ENCODE measurements at places on chromosomes 2 and 18.

DNA sequence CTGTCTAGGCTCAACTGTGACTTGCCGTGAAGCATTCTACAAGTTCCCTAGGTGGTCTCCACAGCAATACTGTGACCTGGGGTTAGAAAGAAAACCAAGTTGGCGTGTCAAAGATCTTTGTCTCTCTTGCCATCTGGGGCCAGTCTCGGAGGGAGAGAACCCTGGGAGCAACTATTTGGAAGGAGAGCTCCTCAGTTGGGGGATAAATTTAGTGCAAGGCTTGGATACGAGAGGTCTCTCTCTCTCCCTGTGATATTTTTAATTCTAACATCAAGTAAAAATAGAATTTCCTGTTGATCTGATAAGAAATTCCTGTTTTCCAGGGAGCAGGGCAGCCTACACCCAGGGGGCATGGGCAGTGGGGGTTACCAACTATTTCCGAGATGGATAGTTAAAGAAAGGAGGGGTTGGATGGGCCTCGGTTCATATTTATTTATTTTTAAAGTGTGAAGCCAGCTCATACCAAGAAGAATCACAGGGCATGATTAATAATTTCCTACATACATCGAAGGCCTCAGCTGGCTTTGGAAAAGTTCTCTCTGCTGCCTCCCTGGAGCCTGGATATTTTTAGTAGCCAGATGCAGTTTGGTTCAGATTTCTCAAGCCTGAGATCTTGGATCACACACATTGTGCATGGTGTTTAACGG is 62.8 kb downstream of the EHD3 start:
- DNase-seq: no peak

GRCh38 chr2:207142461-207142860 is 23.3 kb downstream of the KLF7 start:
- peak; percentile 70 for DNase-seq

DNA sequence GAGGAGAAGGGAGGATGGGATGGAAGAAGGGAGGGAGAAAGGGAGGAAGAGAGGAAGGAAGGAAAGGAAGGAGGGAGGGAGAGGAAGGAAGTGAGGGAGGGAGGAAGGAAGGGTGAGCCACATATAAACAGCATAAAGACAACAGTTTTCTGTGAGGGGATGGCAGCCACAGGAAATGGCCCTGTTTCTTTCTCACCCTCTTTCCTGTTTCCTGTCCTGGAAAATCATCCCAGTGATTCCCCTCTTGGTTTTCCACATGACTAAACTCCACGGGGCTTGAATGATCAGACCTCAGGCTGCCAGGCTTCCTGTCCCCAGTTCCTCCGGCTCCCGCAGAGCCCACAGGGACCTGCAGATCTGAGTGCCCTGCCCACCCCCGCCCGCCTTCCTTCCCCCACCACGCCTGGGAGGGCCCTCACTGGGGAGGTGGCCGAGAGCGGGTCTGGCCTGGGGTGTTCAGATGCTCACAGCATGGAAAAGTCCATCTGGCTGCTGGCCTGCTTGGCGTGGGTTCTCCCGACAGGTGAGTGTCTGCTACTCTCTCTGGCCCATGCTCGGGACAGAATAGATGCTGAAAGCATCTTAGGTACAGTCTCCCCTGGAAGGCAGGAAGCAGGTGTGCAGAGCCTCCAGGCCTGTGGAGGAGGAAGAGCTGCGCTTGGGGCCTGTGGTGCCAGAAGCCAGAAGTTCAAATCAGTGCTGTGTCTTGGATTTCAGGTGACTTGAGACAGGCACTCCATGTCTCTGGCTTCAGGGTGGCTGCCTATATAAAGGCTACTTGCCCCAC is at the start of gene SIGLEC15:
TSS of gene SIGLEC15 (plus strand) at position 418 of the 787 bp plus-strand sequence. CDS start at position 472, 54 bp downstream.
- no peak for DNase-seq

- DNase-seq: no peak
These were observed 368.0 kb downstream of the SLC4A3 start for GRCh38 chr2:219995399-219995798.

- DNase-seq: peak; percentile 77
These were observed 125.4 kb downstream of the CSRNP3 start for GRCh38 chr2:165594935-165595255.

- DNase-seq: no peak
These were observed 20.3 kb downstream of the TBR1 start for GRCh38 chr2:161436411-161436810.

GRCh38 chr2:228649447-228649846 is 468.0 kb upstream of the SPHKAP start:
- no peak for DNase-seq

DNA sequence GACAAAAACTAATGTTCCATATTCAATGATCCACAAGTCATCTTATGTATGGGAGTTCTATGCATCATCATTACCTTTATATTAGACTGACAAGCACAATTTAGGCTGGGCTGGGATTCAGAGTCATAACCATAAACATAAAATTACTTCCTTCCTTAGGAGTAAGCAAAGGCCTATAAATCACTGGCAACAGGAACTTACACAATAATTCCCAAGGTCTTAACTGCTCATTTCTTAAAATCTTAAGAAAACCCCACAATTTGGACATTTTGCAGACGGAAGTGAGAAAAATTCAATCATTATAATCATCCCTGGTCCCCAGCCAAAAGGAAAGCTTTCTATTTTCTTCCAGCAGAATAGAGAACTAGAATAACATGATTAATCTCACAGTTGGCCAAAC is 232.3 kb downstream of the DYM start:
- no peak for DNase-seq

- peak; percentile 33 for DNase-seq
These were observed 3.2 kb downstream of the TEKT4 start for GRCh38 chr2:94874277-94874997.

DNA sequence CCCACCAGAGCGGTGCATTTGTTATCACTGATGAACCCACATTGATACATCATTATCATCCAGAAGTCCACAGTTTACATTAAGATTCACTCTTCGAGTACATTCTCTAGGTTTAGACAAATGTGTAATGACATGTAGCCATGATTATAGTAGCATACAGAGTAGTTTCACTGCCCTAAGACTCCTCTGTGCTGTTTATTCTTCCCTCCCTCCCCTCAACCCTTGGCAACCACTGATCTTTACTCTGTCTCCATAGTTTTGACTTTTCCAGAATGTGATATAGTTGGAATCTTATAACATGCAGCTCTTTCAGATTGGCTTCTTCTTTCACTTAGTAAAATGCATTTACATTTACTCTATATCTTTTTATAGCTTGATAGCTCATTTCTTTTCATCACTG is 31.2 kb upstream of the GREB1L start:
- DNase-seq: no peak

DNA sequence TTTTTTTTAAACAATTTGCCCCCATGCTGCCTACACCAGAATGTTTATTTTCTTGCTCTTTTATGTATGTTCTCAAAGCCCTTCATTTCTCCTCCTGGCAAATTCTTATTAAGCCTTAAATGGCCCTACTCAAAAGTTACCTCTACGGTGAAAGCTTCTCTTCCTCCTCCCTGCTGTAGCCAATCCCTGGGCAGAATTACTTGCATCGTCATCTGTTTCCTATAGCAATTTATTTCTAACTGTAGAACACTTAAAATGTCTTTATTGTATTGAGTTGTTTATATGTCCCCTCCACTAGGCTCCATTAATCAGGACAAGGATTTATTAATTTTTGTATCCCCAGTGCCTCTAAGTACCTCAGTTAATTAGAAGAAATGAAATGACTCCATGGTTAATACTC is 2.5 kb upstream of the RAD51AP2 start:
- no peak for DNase-seq

GRCh38 chr2:47223980-47224379 is 68.9 kb upstream of the STPG4 start:
- no peak for DNase-seq

GRCh38 chr2:73283545-73284295 is 558 bp downstream of the FBXO41 start:
- DNase-seq: peak; percentile 43

GRCh38 chr18:27004056-27004829 is 138.7 kb upstream of the AQP4 start:
- DNase-seq: no peak

DNA sequence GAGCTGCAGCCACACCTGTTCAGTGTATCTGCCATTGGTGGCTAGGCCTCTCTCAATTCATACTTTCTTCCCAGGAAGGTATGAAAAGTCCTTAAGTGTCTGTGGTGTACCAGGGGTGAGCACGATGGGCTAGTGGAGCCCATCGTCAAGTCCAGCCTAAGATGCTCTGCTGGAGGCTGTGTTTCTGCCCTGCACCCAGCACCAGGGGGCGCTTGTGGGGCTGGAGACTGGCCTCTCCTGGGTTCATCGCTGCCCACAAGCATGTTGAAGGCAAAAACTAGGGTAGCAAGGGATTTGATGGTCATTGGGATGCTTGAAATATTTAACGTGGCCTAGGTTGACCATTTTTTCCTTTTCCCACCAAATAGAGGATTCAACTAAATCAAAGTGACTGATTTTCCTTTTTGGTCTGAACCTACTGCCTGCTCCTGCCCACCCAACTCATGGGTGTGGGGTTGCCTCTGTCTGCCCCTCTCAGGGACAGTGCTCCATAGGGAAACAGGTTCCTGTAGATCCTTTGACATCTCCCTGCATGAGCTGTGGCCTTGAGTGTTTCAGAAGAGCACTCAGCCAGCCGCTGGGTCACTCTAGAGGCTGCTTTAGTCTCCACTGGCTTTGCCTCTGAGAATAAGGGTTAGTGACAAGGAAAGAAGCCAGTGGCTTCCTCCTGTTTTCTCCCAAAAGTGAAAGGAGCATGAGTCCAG is 59.0 kb downstream of the TPGS2 start:
- no peak for DNase-seq
